Tibial nerve (tissue), 4 donors: ENCODE measurements at places on chromosomes 1 and 21.
A peak's percentile ranks its signal among the peaks of the same experiment; 100 is the strongest.

DNA sequence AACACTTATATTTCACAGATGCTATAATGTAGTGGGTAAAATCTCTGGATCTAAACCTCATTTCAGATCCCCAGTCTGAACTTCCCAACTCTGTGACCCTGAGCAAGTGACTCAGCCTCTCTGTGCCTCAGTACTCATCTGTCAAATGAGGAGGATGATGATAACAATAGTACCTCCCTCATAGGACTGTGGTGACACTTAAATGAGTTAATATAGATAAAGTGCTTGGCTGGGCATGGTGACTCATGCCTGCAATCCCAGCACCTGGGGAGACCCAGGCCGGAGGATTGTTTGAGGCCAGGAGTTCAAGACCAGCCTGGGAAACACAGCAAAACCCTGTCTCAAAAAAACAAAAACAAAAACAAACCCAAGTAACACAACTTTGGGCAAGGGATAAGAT is 4.7 kb upstream of the ECE1 start:
- DNase-seq, result no peak
- H3K36me3 ChIP-seq, result no peaks in the 10 kb centered on the region
- H3K4me1 ChIP-seq, result peaks cover 84% of the 10 kb centered on the region
- no peaks in the 10 kb centered on the region for H3K27me3 ChIP-seq
- peak overlapping the region; percentile 84 for H3K27ac ChIP-seq

DNA sequence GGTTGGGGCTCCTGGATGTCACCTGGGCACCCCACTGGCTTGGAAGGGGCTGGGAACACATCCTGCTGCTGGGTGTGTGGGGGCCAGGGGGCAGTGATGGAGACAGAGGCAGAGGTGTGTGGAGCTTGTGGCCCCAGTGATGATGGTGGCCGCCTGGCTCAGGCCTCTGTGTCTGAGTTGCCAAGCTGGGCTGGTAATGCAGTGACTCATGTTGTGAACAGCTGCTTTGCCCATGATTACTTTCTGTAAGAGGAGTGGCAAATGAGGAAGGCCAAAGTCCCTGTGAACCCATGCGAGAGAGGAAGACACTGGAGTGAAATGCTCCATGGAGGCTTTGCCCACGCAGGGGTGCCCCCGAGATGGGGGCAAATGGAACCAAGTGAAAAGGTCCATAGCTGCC is 86.8 kb downstream of the KCNJ6 start:
- H3K27ac ChIP-seq, result no peak overlapping the region
- H3K4me3 ChIP-seq, result no peak overlapping the region
- H3K27me3 ChIP-seq, result no peaks in the 10 kb centered on the region
- DNase-seq, result no peak
- H3K36me3 ChIP-seq, result no peaks in the 10 kb centered on the region

DNA sequence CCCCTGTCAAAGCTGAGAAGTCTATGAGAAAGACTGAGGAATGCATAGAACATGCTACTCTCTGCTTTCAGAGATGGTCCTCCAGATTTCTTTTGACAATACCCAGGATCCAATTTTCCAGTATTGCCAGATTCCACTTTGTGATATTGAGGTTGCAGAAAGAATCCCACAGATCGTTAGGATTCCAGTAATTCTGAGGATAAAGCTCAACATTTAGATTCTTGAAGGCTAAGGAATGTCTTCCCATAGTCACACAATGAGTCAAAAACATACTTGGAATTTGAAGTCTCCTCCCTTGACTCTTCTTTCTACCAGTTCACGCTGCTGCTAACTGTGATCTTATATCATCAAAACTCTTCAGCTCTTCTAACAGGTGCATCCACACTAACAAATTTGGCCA is 57.1 kb downstream of the TNFSF18 start:
- no peak overlapping the region for H3K27ac ChIP-seq
- DNase-seq, result no peak
- no peaks in the 10 kb centered on the region for H3K4me1 ChIP-seq
- no peaks in the 10 kb centered on the region for H3K36me3 ChIP-seq
- H3K27me3 ChIP-seq, result no peaks in the 10 kb centered on the region

DNA sequence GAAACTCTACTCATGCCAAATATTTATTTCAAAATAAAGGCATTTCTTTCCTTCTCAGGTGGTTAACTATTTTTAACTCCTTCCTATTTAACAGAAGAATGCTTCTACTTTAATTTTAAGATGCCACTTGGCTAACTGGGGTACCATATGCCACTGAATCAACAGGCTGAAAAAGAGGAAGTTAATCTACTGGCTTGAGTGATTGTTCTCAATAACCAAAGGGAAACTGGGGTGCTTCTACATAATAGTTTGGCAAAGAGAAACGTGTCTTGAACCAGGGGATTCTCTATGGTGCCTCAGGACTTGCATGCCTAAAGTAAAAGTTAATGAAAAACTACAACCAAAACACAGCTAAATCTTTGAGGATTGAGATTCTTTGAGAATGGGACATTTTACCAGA is 142.6 kb downstream of the DENND1B start:
- H3K27me3 ChIP-seq, result no peaks in the 10 kb centered on the region
- no peaks in the 10 kb centered on the region for H3K36me3 ChIP-seq
- no peak overlapping the region for H3K27ac ChIP-seq
- DNase-seq, result no peak
- no peaks in the 10 kb centered on the region for H3K4me1 ChIP-seq

GRCh38 chr1:85992791-85993190 is 163.8 kb downstream of the COL24A1 start:
- H3K27ac ChIP-seq, result no peak overlapping the region
- DNase-seq, result no peak
- H3K4me3 ChIP-seq, result no peak overlapping the region
- no peaks in the 10 kb centered on the region for H3K36me3 ChIP-seq
- no peaks in the 10 kb centered on the region for H3K4me1 ChIP-seq
- H3K27me3 ChIP-seq, result no peaks in the 10 kb centered on the region

GRCh38 chr1:108117945-108118902 is 81.9 kb downstream of the SLC25A24 start:
- no peaks in the 10 kb centered on the region for H3K36me3 ChIP-seq
- H3K4me3 ChIP-seq, result no peak overlapping the region
- no peak overlapping the region for H3K27ac ChIP-seq
- DNase-seq, result no peak
- no peaks in the 10 kb centered on the region for H3K27me3 ChIP-seq

DNA sequence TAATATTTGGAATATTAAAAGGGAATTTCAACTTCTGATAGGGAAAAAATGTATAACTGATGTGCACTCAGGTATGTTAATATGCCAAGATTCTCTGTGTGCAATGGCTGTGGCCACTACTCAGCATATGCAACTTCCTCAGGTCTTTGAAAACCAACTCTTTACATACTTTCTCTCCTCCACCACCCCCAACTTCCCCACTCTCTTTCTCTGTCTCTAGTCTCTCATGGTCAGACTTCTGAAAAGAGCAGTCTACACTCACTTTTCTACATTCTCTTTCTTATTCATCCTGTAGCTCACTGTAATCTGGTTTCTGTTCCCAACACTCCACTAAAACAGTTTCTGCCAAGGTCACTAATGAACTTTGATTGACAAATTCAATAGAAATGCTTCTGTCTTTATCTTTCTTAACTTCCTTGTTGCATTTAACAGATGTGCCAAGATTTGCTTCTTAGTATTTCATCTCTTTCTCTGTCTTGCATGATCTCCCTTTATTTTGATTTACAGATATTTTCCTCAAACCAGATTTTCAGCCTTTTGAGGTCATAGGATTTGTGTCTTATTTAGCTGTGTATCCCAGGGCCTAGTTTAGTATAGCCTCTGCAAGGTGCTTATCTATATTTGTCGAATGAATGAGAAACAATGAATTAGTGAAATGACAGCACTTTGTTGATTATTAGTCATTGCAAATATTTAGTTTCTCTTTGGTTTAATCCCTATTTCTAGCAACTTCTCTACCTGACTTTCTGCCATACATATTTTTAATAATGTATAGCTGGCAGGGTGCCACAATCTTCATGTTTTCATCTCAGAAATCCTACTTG is 168.9 kb downstream of the LMO4 start:
- H3K4me3 ChIP-seq, result no peak overlapping the region
- H3K36me3 ChIP-seq, result no peaks in the 10 kb centered on the region
- DNase-seq, result no peak

DNA sequence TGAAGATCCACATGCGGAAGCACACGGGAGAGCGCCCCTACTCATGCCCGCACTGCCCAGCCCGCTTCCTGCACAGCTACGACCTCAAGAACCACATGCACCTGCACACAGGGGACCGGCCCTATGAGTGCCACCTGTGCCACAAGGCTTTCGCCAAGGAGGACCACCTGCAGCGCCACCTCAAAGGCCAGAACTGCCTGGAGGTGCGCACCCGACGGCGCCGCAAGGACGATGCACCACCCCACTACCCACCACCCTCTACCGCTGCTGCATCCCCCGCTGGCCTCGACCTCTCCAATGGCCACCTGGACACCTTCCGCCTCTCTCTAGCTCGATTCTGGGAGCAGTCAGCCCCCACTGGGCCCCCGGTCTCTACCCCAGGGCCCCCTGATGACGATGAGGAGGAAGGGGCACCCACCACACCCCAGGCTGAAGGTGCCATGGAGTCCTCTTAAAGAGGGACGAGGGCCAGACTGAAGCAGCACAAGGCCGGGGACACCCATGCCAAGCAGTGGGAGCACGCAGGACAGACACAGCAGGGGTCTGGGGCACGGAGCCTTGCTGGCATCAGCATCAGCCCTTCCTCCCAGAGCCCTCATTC is 13.7 kb downstream of the ZBTB7B start:
- no peaks in the 10 kb centered on the region for H3K27me3 ChIP-seq
- H3K4me3 ChIP-seq, result no peak overlapping the region
- H3K27ac ChIP-seq, result peak overlapping the region; percentile 99

DNA sequence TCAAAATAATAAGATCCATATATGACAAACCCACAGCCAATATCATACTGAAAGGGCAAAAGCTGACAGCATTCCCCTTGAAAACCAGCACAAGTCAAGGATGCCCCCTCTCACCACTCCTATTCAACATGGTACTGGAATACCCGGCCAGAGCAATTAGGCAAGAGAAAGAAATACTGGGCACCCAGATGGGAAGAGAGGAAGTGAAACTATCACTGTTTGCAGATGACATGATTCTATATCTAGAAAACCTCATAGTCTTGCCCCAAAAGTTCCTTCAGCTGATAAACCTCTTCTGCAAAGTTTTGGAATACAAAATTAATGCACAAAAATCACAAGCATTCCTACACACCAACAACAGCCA is 442.7 kb downstream of the PTBP2 start:
- no peaks in the 10 kb centered on the region for H3K4me1 ChIP-seq
- H3K36me3 ChIP-seq, result no peaks in the 10 kb centered on the region
- H3K4me3 ChIP-seq, result no peak overlapping the region
- DNase-seq, result no peak
- no peaks in the 10 kb centered on the region for H3K27me3 ChIP-seq
- no peak overlapping the region for H3K27ac ChIP-seq

DNA sequence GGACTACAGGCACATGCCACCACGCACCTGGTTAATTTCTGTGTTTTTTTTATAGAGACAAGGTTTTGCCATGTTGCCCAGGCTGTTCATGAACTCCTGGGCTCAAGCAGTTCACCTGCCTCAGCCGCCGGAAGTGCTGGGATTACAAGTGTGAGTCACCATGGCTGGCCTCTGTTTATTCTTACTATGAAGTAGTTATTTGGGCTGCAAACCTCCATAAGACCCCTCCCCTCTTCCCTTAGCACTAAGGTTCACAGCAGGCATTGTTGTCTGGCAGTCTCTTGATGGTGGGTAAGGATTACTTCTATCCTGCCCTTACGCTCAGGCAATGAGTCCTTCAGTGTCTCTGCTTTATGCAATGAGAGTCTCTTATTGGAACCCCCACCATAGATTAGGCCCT is 51.8 kb downstream of the ANGPTL1 start:
- H3K27ac ChIP-seq, result no peak overlapping the region
- no peak for DNase-seq
- H3K27me3 ChIP-seq, result no peaks in the 10 kb centered on the region
- H3K4me1 ChIP-seq, result no peaks in the 10 kb centered on the region
- H3K4me3 ChIP-seq, result no peak overlapping the region
- no peaks in the 10 kb centered on the region for H3K36me3 ChIP-seq

- no peaks in the 10 kb centered on the region for H3K27me3 ChIP-seq
- no peak overlapping the region for H3K4me3 ChIP-seq
- H3K4me1 ChIP-seq, result no peaks in the 10 kb centered on the region
- H3K27ac ChIP-seq, result peak overlapping the region; percentile 37
- H3K36me3 ChIP-seq, result peaks cover 52% of the 10 kb centered on the region
Measured at GRCh38 chr1:53074313-53075154, 12.5 kb downstream of the PODN start.

GRCh38 chr1:229430761-229431283 is 3.1 kb downstream of the ACTA1 start:
- peaks cover 12% of the 10 kb centered on the region for H3K4me1 ChIP-seq
- no peak overlapping the region for H3K4me3 ChIP-seq
- H3K27ac ChIP-seq, result no peak overlapping the region
- peaks cover 79% of the 10 kb centered on the region for H3K27me3 ChIP-seq
- H3K36me3 ChIP-seq, result no peaks in the 10 kb centered on the region

- H3K4me1 ChIP-seq, result no peaks in the 10 kb centered on the region
- H3K27ac ChIP-seq, result no peak overlapping the region
- no peak overlapping the region for H3K4me3 ChIP-seq
- no peaks in the 10 kb centered on the region for H3K36me3 ChIP-seq
Measured at GRCh38 chr1:209929751-209930150, 8.3 kb upstream of the SYT14 start.

- no peaks in the 10 kb centered on the region for H3K36me3 ChIP-seq
- H3K4me1 ChIP-seq, result no peaks in the 10 kb centered on the region
- H3K27ac ChIP-seq, result no peak overlapping the region
- DNase-seq, result no peak
Measured at GRCh38 chr1:153231785-153232184, 14.4 kb downstream of the PRR9 start.

DNA sequence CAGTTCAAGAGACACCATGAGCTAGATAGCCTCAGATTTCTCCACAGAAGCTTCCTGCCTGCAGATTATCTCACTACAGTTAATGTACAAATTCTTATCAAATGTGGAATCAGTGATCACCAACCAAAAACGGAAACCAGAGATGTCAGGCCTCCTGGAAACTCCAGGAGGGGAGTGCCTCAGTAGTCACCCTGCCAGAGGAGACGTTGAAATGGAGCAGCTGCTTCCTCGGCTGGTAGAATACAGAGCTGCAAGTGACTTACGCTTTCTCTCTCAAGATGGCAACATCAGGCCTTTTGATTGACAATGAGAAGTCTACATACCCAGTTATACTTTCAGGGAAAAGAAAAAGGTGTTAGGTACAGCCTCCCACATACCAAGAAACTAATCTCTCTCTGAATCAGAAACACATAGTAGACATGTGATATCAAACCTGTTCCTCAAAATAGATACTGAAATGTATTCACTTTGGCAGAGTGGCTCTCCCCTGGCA is 52.2 kb downstream of the ACP6 start:
- H3K36me3 ChIP-seq, result no peaks in the 10 kb centered on the region
- H3K4me1 ChIP-seq, result peaks cover 4% of the 10 kb centered on the region
- no peaks in the 10 kb centered on the region for H3K27me3 ChIP-seq
- H3K27ac ChIP-seq, result no peak overlapping the region

GRCh38 chr1:227808566-227808965 is 6.9 kb upstream of the PRSS38 start:
- no peak for DNase-seq
- H3K4me3 ChIP-seq, result no peak overlapping the region
- H3K27ac ChIP-seq, result no peak overlapping the region
- no peaks in the 10 kb centered on the region for H3K36me3 ChIP-seq
- H3K27me3 ChIP-seq, result no peaks in the 10 kb centered on the region
- no peaks in the 10 kb centered on the region for H3K4me1 ChIP-seq
